Activated T-helper 1 cell treated with anti-CD3 and anti-CD28 coated beads, Interleukin-12 subunit alpha, Interleukin-12 subunit beta, Interleukin-2, Interleukin-4 antibody, amounts not matched to agents 30 ng/mL and 10 ng/mL and 1 ng/mL, durations not matched to agents 14 hours and 24 hours and 36 hours (primary cell): ENCODE measurements at places on chromosomes 12 and 14.

DNA sequence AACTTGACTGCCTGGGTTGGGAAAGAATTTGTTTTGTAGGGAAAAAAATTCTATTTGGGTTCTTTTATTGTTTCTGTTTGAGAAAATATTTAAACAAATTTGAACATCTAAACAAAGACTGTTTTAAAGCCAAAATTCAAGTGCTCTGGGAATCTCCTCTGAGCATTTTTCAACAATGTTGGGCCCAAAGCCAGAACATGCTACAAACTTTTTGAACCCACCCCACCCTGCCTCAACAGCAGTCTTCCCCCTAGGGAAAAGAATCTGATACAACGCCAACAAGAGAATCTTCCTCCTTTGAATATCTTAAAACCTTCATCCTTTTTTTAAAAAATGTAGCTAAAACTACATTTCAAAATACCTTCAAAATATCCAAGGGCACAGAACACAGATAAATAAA is 20.4 kb upstream of the NID2 start:
- DNase-seq = no peak

- peak; percentile 3 for DNase-seq
Observed at GRCh38 chr12:28191051-28192048, 1.1 kb downstream of the CCDC91 start.

GRCh38 chr14:73889376-73889775 is 2.7 kb downstream of the ZNF410 start:
- DNase-seq = no peak

DNA sequence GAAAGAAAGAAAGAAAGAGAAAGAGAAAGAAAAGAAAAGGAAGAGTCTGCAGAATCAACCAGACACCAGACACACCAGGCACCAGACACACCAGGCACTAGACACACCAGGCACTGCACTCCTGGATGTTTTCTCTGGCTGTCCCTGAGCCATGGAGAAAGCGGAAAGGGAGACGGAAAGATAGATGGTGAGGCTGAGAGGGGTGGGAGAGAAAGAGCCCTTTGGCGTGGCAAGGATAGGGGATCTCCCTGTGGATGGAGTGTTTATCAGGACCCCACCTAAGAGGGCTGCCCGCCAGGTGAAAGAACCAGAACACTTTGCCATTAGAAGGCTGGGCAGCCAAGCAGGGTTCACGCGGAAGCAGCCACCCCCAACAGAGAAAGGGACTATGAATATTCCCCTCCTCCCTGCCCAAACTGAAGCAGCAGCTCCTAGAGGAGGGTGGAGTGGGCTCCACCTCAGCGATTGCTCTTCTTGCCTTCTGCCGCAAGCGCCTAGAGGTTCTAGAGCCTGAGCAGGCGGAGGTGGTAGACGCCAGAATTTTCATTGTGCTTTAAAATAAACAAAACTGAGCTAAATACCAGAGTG is 13.4 kb downstream of the ST8SIA1 start:
- no peak for DNase-seq

GRCh38 chr12:116520801-116521471 is 38.2 kb upstream of the MAP1LC3B2 start:
- DNase-seq = no peak

GRCh38 chr12:112977641-112978040 is 678 bp upstream of the OAS2 start:
- DNase-seq = no peak

GRCh38 chr12:54740882-54741281 is 92.7 kb upstream of the DCD start:
- no peak for DNase-seq

DNA sequence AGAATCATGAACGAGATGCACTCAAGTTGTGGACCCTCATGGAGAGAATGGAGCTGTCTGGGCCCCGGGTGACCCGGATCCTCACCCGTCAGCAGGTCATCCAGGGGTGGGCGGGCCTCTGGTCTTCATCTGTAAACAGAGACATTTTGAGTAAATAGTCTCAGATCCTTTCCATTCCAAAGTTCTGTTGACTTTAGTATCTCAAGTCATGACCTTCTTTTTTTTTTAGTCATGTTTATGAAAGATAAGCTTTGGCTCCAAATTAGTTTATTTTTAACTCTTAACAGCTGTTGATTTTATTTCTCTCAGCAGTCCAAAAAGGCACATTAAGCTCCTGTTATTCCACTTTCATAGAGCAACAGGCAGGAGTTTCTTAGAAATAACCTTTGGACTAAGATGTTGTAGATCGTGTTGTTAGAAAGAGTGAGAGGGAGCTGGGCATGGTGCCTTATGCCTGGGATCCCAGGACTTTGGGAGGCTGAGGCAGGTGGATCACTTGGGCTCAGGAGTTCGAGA is 48.9 kb upstream of the AMN start:
- no peak for DNase-seq

DNA sequence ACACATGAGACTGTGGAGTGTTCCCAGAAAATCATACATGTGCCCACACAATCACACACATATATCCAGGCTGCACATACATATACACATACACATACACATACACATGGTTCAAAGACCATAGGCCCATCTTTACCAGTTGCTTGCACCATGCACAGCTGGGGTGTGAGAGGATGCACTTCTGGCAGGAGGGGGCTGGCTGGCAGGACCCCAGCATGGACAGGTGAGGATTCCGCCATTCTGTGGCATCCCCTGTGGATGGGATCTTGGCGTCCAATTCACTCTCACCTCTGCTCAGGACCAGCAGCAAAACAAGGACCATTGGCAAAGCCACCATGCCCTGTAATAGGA is 7.0 kb downstream of the ITGB7 start:
- no peak for DNase-seq

- no peak for DNase-seq
Observed at GRCh38 chr12:15227004-15227679, 5.9 kb upstream of the RERG start.

DNA sequence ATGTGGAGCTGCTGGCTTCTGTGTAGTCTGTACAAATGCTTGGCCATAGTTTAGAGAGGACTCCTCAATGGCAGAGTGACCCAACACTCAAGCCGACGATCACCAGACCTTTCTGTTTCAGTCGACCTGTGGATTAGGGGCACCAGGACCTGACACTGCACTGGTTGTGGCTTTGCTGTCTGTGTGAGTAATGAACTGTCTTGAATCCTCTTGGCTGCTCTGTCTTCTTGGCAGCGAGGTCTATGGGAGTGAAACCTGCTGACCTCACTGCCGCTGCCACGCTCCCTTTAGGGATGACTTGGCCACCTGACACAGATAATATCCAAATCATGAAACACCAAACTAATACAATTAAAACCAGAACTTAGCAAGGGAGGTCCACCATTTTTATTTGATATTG is 83.5 kb upstream of the C14orf180 start:
- no peak for DNase-seq

DNA sequence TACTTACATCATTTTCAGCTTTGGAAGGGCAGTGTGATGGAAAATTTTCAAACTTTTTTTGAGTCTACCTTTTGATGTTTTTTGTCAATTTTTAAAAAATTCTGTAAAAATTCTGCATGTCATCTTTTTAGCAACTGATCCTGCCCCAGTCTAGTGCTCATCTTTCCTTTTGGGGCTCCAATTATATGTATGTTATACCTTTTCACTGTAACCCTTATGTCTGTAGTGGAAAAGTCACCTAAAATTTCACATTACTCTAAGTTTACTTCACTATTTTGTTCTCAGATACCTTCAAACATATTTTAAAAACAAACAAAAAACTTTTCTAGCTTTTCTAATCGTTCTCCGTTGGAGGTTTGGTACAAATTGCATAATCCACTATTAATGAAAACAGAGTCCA is 32.5 kb upstream of the MYRFL start:
- no peak for DNase-seq

- no peak for DNase-seq
Observed at GRCh38 chr12:40794087-40794486, 101.8 kb downstream of the CNTN1 start.
